Activated CD8-positive, alpha-beta memory T cell treated with anti-CD3 and anti-CD28 coated beads, Interleukin-2, amount 50 U/mL, for 4 hours (primary cell): ENCODE measurements at places on chromosomes 11 and 22.

- DNase-seq: no peak
These were observed 6.3 kb upstream of the NDUFC2 start for GRCh38 chr11:78085972-78086371.

DNA sequence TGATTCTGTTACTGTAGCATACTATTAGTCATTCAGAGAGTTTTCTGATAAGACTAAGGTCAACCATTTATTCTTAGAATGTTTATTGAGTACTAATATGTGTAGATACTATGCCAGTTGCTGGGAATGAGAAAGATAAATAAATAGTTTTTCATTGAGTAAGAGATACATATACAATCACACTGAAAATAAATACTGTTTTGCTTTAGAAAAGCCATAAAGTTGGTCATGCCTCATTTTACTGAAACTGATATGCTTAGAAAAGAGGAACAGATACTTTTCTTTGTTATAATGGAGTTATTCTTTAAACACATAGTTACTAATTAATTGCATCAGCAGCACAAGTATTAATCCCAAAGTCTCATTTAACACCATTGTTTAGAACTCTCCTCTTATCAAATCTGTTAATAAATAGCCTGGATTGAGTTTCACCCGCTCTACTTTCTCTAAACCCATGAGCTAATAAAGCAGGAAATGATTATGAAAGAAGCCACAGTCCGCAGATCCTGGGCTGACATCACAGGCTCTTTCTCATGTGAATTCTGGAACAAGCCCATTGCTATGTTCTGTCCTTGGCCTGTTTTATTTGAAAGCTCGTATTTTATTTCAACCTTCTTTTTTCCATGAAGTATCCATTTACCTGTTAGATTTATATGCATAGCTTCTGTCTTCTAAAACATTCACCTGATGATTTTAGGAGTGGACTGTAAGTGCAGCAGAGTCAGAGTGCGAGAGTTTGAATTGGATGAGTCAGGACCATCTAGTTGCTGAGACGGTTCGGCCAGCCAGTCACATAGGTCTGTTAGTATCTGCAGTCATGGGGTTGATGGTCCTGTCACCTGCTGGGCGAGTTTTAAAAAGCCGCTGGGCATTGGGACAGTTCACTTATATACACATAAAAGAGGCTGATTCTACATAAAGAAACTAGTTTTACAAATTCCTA is 35.5 kb downstream of the PIWIL4 start:
- DNase-seq: peak; percentile 38

- DNase-seq: peak; percentile 51
These were observed 2.2 kb downstream of the CALCA start for GRCh38 chr11:14969901-14970323.

DNA sequence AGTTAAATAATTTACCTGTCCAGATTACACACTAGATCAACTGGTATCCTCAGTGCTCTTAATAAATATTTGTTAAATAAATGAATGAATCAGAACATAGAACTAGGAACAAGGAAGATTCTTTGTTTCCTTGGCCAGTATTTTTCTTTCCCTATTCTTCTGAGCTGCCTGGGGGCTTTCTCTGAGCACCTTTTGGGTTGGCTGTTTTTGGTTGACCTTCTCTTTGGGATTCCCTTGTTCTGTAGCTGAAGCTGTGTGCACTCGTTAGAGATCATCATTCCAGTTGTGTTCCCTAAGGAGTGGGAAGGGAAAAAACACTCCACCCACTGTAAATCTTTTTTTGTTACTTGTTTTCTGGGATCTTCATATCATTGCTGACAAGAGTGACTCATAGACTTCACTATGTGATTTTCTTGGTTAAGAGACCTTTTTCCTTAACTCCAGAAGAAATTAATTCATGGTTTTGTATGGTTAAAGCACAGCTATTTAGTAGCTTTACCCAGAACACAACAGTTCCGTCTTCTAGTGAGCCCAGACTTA is 84.3 kb downstream of the STIM1 start:
- DNase-seq: no peak

DNA sequence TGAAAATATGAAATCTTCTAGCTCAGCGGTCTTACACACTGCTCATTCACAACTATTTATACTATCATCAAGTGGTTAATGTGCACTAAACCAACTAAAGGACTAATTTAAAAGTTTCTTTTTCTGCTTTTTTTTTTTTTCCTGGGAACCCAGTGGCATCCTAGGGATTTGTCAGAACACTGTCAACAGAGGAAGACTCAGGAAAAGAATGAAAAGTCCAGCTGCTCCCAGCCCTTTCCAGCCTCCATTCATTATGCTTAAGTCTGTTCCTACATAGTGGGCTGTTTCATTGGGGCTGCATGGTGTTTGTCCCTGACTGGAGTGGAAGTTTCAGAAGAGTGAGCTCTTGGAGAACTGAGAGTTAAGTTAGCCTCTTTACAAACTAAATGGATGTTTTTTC is 391.1 kb downstream of the AASDHPPT start:
- DNase-seq: no peak

DNA sequence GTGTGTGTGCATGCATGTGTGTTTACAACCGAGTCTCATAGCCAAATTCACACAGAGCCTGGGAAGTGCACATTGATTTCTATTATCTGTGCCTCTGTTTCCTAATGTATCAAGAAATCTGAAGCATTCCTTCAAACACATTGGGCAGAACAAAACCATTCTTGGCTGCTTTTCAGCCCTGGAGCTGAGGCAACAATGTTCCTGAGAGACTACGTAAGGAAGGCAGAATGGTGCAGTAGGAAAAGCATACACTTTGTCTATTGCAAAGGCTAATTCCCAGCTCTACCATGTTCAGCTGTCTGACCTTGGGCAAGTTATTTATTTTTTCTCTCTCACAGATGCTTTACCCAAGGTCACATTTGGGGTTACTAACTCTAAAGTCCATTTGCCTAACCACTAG is 575.5 kb downstream of the SOX6 start:
- DNase-seq: no peak

GRCh38 chr11:70509476-70509875 is 111.1 kb downstream of the CTTN start:
- DNase-seq: no peak

DNA sequence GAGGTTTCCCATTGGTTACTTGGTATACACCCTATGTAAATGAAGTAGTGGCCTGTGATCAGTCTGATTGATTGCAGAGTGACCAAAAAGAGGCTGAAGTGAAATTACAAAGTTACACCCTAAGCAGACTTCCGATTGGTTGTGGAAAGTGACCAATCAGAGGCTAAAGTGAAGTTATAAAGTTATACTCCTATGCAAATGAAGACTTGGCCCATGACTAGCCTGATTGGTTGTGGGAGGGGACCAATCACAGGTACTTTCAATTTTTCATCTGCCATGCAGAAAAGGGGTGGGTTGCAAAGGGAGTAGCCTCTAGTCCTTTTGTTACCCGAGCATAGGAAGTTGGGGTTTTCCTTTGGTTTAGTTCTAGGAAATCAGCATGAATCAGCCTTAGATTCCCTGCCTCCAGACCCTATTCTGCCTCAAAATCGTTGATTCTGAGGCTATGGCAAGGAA is 18.1 kb upstream of the CSTF3 start:
- DNase-seq: no peak

DNA sequence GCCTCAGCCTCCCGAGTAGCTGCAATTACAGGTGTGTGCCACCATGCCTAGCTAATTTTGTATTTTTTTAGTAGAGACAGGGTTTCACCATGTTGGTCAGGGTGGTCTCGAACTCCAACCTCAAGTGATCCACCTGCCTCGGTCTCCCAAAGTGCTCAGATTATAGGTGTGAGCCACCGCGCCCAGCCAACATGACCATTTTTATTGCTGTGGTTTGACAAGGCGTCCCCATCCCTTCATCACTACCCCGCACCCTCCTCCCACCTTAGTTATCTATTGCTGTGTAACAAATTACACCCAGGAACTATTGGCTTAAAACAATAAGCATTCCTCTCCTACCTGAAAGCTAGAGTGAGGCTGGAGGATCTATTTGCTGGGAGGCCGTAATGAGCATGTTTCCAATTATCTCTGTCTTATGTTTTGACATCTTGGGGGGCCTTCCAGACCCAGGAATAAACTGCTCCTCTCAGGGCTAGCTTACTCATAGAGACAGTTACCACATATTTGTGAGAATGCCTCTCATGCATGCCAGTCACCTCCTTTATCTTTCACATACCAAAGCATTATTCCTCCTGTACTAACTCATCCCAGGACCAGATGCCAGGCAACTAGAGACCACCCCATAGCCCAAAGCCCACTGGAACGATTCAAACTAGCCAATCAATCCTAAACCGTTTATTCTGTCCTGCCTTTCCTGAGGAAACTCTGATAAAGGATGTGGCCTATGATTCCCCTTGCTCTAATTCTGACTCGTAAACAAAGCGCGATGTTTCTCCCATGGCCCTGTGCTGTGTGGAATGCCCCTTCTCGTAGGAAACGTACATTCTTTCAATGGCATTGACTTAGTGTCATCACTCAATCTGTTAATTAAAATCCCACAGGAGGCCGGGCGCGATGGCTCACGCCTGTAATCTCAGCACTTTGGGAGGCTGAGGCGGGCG is 19.4 kb downstream of the SNU13 start:
- no peak for DNase-seq

GRCh38 chr11:65595131-65595530 is 469 bp downstream of the KCNK7 start:
- DNase-seq: no peak
